ENCODE measurements at places on chromosomes 3 and 15.

GRCh38 chr3:38371541-38372213 lies 25.1 kb downstream of the XYLB start:
- no peak for DNase-seq

DNA sequence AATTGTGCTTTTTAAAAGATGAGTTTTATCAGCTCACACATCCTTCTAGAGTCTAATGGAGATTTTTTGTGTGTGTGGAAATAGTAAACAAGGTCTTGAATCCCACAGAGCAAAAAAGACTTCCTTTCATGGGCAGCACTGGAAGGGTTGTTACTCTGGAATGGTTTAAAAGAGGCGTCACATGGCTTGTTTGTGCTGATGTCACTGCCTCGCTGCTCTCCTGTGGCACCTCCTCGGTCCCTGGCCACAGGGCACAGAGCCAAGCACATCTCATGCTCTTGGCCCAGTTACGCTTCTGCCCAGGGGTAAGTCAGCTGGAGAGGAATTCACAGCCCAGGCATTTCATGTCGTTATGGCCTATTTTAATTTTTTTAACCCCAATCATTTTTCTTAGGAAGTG lies 53.2 kb downstream of the PGPEP1L start:
- DNase-seq, result no peak

GRCh38 chr3:52838561-52839267 lies 3.9 kb upstream of the MUSTN1 start:
- DNase-seq, result no peak

GRCh38 chr15:78960308-78960707 lies 15.5 kb upstream of the CTSH start:
- no peak for DNase-seq

- DNase-seq, result peak; percentile 66
Measured at GRCh38 chr15:55917881-55918296, 75.5 kb downstream of the NEDD4 start.

DNA sequence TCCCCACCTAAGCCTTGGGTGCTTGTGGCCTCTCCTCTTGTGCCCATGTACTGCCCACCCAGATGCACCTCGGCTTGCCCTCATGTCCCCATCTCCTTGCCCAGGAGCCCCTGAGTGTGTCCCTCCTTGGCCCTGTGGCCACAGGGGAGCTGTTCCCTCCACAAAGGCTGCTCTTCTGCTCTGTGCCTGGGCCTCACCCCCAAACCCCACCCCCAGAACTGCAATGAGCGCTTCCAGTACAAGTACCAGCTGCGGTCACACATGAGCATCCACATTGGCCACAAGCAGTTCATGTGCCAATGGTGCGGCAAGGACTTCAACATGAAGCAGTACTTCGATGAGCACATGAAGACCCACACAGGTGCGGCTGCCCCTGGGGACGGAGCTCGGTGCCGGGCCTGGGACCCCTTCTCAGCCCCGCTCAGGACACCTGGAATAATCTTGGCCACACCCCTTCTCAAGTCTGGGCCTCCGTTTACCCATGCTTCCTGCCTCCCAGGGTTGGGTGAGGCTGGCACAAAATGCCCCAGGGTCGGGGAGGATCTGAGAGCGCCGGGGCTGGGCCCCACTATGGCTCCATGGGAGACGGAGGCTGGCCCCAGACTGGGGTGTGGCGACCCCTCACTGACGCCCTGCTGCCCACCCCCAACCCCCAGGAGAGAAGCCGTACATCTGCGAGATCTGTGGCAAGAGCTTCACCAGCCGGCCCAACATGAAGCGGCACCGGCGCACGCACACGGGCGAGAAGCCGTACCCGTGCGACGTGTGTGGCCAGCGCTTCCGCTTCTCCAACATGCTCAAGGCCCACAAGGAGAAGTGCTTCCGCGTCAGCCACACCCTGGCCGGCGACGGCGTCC lies 10.3 kb downstream of the ZBTB47 start:
- no peak for DNase-seq

GRCh38 chr3:98791341-98792325 lies 28.5 kb downstream of the ST3GAL6 start:
- no peak for DNase-seq

DNA sequence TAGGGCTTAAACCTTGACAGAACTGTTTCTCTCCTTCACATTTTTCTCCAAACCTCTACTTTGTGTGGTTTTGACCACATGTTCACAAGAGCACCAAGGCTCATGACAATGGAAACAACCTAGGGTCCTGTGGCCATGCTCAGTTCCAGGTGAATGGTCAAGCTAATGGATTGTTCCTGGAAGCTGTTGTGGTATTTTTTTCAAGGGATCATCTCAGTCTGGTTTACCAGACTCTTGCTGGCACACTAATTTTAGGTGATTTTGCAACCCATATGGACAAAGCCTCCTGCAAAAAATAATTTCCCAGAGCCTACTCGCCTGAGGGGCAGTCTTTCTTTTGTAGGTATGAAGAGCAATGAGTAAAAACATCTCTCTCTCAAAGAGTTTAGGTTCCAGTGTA lies 67.2 kb downstream of the LSAMP start:
- DNase-seq, result no peak

DNA sequence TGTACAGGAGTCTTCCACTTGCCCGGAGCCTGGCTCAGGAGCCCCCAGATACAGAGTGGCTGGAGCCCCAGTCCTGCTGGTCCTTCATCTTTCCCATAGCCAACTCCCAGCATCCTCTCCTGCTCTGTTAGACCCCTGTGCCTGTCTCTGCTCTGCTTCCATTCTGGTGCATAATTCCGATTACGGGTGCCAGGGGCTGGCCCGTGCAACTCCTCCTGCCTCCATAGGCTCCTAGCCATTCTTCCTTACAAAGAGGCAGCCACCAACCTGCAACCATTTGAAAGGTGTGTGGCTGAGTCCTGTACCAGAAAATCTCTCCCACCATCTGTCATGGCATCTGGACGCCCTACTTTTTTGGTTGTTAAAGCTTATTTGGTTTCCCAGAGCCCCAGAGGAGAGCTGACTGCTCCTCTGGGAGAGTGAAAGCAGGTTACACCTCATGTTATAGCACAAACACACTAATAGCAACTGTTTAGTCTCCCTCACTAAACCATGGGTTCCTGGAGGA lies 5.2 kb upstream of the RAD18 start:
- no peak for DNase-seq

DNA sequence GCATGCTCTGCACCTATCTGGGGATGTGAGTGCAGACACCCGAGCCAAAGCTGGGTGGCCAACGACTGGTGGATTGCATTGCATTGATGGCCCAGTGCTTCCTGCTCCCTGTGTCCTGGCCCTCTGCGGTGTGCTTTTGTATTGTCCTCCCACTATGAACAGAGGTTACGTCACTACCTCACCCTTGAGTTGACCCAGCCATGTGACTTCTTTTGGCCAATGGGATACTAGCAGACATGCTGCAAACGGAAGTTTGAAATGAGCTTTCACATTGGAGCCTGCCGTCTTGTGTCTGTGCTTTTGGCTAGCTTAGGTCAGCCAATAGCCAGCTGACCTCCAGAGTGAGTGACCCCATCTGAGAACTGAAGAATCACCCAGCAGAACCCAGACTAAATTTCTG lies 15.3 kb upstream of the TBC1D21 start:
- no peak for DNase-seq

- no peak for DNase-seq
Measured at GRCh38 chr3:178343433-178344038, 192.7 kb upstream of the KCNMB2 start.

GRCh38 chr3:141740349-141740748 lies 2.3 kb downstream of the RNF7 start:
- no peak for DNase-seq

DNA sequence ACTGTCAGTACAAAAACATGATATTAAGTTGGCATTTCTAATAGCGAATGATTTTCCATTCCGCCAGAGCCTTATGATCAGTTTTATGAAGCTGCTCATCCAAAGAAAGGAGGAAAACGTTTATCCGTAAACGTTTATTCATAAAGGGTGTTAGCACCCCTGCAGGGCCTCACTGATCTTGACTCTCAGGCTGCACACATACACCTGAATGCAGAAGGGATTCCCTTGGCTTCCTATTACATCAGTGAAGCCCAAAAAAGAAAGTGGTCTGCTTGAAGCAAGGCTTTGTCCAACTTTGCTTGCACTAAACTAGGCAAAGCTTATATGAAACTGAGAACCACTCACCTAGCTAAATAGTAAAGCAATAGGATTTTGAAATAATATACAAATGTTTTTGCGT lies 659.5 kb upstream of the CADM2 start:
- no peak for DNase-seq
